Hindlimb muscle (tissue), 1 donor: ENCODE measurements at places on chromosomes 2 and 18.

GRCh38 chr2:19131871-19132270 is 226.6 kb downstream of the OSR1 start:
- no peak for DNase-seq

GRCh38 chr2:71562518-71562917 is 109.2 kb downstream of the DYSF start:
- DNase-seq = no peak

DNA sequence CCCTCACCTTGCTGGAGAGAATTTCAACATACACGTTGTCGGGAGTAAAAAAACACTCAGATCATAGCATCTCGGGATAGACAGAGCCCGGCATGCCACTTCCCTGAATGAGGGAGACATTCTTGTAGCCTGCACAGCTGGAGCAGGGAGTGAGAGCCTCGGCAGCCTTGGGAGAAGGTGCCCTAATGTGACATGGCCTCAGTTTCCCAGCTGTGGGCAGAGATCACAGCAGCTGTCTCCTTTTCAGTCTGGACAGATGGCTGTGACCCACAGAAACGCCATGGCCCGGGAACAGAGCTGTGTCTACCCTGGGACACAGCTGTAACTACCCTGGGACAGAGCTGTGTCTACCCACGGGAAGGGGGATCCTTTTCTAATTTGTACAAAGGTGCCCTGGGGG is 55.9 kb downstream of the HS1BP3 start:
- DNase-seq = no peak

DNA sequence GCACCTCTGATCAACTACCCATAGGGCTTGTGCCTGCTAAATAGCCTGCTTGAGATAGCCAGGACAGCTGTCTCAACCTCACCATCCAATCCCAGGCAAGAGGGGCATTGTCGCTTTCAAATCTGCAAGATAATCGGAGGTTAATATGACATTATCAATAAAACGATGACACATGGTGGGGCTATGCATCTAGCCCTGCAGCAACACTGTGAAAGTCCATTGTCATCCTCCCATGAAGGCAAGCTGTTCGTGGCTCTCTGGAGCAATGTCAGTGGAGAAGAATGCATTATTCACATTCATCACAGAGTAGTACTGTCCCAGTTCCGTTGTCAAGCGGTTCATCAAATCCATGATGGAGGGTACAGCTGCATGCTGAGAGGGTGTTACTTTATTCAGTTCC is 18.9 kb upstream of the KLHL23 start:
- no peak for DNase-seq
